ENCODE measurements at places on chromosomes 1 and 21.

GRCh38 chr1:38527373-38527966 is 332.1 kb downstream of the RRAGC start:
- DNase-seq = peak; percentile 53

DNA sequence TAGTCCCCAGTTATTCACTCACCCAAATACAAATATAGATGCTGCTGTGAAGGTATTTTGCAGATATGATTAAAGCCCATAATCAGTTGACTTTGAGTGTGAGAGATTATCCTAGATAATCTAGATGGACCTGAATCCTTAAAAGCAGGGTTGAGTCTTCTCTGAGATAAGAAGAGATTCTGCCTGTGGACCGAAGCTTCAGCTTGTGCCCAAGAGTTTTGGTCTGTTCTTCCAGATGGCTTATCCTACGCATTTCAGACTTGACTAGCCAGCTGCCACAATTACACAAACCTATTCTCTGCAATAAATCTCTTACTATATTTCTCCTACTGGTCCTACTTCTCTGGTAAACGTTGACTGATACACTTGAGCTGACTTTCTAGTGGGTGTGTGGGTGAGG is 145.1 kb downstream of the KCNJ6 start:
- DNase-seq = no peak

DNA sequence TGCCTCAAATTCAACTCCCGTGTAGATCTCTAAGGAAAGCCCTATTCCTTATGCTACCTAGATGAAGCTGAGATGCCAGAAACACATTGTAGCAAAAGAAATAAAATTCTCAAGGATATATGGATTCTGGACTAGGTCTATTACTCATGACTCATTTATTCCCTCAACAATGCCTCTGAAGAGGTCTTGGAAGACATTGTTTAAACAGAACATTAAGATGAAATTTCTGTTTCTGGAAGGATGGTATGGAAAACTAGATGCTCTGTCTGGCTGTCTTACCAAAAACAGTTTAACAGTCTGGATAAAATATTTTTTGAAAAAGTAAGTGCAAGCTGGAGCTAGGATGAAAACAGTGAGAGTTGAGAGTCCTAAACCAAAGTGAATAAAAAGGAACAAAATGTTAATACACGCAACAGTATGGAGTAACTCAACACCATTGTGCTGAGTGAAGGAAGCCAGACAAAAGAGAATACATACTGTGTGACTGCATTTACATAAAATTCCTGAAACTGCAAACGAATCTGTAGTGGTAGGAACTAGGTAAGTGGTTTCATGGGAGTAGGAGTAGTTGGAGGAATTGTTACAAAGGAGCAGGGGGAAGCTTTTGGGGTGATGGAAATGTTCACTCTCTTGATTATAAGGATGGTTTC is 59.3 kb upstream of the GNG12 start:
- no peak for DNase-seq

DNA sequence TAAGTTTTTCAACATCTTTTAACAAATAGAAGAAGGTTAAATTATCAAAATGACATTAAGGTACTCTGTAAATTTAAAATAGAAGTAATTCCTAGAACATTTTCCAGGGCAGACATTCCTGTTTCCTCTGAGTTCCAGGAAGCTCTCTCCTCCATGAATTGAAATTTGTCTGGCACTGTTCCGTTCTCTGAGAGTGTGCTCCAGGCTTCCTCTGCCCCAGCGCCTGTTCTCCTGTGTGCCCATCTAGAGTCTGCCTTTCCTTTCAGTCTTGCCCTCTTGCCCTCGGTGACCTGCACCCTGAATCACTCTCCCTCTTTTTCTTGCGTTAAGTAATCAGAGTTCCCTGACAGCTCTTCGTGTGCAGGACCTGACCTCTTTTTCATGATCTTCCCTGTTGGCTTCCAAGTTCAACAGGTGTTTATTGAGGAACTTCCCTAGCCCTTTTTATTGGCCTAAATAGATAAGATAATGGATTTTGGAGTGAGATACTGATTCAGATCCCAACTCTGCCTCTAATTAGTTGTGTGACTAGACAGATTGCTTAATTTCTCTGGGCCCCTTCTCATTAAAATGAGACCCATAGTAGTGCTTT is 77.1 kb downstream of the MTR start:
- DNase-seq = no peak

DNA sequence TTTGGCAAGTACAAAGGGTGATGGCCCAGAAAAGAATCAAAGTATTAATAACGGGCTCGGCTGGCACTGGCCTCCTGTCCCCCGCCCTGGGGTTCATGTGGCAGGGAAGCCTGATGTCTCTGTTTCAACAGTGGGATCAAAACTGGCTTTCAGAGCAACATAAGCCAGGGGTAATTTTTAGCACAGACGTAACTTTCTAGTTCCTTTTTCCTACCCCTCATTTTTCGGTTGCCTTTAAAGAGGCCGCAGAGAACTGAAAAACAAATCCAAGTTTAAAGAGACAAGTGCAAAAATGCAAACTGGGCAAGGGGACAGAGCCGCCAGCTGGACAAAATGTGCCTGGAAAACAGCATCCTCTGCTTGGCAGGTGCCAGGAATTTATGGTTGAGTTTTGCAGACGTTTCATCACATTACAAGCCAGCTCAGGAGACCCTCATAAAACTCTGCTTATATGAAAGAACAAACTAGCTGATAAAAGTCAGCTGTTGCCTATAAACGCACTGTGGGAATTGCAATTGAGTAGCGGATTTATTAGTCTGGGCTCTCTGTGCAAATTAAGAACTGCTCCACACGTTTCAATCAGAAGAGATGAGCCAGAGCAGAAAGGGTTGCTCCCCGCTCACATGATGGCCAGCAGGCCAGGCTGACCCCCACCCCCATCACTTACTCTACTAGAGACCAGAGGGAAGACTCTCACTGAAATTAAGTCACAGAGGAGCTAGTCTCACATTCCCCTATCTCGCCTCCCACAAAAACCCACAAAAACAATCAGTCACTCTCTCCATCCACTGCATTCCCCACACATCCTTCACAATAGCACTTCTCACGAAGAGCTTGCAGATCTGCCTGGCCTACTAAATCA is 15.8 kb upstream of the CDCA8 start:
- no peak for DNase-seq

- no peak for DNase-seq
These were observed 402.1 kb downstream of the SETD4 start for GRCh38 chr21:35658242-35658641.

GRCh38 chr21:37166733-37167132 is 93.7 kb downstream of the TTC3 start:
- DNase-seq = no peak

DNA sequence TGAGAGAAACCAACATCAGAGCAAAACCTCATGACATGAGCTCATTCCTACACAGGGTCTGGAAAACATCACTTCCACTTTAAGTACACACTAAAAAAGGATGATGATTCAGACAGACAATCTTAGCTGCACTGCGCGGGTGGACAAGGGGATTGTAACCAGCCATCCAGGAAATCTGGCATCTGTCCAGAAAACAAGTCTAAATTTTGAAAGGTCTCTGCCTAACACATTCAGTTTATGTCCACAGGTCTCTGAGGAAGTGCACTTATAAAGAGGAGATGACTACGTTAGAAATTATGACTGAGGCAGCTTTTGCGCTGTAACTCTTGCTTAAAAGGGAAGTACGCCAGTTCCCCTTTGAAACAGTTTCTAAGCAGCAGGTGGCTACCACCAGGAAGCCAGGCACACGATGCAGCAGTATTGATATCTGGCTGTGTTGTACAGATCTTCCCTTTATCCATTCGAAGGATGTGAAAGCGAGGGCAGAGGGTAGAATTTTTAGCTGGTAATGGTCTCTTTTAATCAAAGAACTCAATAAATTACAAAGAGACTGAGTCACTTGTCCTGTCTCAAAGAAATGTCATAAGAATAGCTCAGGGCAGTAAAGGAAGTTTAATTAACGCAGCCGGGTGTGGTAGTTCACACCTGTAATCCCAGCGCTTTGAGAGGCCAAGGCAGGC is 128.0 kb downstream of the SETD4 start:
- DNase-seq = peak; percentile 31

- peak; percentile 74 for DNase-seq
These were observed 12.9 kb upstream of the FYB2 start for GRCh38 chr1:56831871-56832693.

DNA sequence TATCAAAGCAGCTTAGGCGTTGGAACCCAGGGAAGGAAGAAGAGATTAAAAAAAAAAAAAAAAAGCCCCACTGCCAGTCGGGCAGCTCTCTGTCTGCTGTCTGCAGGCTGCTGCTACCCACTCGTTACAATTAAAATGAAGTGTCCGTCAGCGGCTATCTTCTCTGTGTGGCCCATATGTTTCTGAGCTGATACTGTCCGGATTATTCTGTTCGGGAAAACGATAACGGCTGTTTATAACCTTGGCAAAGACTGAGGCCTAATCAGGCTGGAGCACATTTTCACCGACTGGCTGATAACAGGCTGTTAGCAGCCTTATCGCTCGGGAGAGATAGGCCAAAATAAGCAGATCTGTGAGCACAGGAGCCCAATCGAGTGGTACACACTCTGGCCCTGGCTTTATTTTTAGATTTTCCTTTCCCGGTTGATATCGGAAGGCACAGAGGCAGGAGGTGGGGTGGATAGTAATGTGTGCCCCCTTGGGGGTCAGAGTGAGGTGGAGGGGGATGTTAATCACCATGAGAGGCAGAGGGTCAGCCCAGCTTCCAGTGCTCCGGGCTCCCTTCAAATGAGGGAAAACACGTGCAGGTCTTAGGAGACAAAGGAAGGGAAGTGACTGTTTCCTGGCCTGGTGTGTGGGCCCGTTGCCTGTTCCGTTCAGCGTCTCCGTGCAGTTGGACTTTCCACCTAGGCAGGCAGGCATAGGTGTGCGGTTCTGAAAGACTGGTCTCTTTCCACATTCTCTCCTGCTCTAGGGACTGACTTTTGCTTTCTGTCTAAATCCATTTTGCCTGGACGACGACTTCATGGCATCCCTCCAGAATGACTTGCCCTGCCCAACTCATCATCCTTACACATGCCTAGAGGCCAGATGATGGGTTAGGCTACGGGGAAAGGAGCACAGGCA is 153.4 kb downstream of the PBX1 start:
- DNase-seq = no peak

GRCh38 chr1:221824025-221824424 is 82.1 kb upstream of the DUSP10 start:
- DNase-seq = no peak

DNA sequence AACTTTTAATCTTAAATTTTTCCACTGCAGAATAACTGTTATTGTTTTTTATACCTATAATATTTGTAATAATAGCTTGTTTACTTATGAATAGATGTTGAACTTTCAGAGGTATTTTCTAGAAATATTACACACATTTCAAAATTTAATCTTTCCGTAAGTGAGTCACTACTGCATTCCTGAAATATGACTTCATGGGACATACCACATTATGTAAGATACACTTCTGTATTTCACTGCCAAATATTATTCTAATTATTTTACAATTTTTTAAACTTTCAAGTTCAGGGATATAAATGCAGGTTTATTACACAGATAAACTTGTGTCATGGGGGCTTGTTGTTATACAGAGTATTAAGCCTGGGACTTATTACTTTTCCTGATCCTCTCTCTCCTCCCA is 2220.5 kb downstream of the NCAM2 start:
- no peak for DNase-seq

GRCh38 chr1:41656068-41656467 is 171.6 kb upstream of the EDN2 start:
- no peak for DNase-seq

GRCh38 chr1:203456577-203456976 is 19.0 kb upstream of the PRELP start:
- no peak for DNase-seq

GRCh38 chr1:101309334-101310311 is 72.8 kb downstream of the S1PR1 start:
- peak; percentile 68 for DNase-seq

DNA sequence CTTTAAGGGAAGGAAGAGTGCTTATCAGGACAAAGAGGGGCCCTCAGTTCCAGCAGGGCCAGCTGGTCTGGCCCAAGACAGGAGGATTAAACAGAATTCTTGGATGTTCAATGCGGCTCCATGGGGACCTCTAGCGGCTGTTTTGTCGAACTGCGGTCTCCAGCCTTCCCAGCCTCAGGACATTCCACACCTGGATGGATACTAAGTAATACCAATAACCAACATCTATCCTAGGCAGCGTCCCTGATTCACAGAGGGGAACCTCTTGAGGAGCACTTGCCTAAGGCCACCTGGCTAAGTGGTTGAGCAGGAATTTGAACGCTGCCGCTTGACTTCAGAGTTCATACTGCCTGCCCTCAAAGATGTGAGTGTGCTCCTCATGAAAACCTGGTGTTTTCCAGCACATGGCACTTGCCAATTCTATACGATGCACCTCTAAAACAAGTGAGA is 15.5 kb upstream of the CD247 start:
- DNase-seq = peak; percentile 71

GRCh38 chr1:12527564-12527963 is 90.4 kb downstream of the DHRS3 start:
- DNase-seq = no peak

DNA sequence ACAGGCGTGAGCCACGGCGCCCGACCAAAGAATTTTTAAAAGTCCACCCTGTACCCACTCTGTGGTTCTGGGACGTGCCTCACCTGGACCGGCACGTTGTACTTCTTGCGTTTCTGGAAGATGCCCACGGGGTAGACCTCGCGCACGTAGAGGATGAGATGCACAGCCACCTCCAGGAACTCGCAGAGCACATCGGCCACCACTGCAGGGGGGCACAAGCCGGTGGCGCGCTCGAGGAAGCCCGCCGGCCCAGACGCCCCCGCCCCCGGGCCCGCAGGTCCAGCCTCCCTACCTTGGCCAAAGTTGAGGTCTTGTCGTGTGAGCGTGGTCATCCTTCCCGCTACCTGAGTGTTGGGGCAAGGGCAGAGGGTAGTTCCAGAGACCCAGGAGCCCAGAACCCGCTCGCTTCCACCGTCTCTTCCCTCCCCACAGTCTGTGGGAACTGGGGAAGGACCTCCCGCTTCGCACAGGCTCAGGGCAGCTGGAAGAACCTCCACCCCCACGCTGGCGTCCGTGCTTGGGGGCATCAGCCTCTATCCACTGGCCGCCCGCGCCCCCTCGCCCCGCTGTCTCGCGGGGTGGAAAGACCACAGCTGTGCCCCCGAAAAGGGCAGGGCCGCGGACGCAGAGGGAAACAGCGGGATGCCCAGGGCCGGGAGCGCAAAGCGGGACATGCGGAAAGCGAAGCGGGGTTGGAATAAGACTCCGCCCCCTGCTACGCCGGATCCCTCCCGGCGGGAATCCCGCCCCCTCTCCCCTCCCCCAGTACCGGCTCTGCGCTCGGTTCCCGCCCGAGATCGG is 478 bp downstream of the MAD2L2 start:
- DNase-seq = no peak

DNA sequence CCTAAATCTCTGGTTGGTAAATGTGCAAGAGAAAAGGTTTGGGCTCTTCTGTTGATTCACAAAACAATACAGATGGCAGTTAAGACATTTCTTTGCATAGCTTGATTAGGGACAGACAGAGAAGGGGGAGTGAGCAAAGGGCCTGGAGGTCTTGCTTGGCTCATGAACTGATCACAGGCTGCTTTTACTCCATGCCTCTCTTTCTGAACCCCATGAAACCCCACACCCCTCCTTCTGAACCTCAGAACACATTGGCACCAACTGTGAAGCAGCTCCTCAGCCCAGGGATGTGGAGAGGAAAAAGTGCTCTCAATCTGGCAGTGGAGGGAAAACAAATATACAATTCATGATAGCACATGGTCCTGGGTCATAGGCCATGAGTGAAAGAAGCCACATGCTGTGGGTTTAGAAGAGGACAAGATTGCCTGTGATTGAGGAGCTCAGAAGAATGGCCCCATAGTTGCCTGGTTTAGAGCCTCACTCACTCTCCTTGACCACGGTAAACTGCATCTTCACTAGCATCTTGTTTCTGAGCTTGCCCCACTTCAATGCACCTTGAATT is 111.6 kb upstream of the GADD45A start:
- DNase-seq = no peak

- DNase-seq = no peak
These were observed 14.0 kb downstream of the OVAAL start for GRCh38 chr1:180572760-180573159.

Measured in activated naive CD4-positive, alpha-beta T cell treated with anti-CD3 and anti-CD28 coated beads, Interleukin-2, amount 50 U/mL, for 72 hours (primary cell).